ENCODE measurements at places on chromosomes 11 and 22.

GRCh38 chr11:64034411-64034811 is 1.3 kb upstream of the FLRT1 start:
- H3K27ac ChIP-seq = peak overlapping the region; percentile 14
- peak overlapping the region; percentile 14 for H3K4me3 ChIP-seq
- DNase-seq = no peak
- H3K27me3 ChIP-seq = peaks cover 24% of the 10 kb centered on the region
- peaks cover 3% of the 10 kb centered on the region for H3K4me1 ChIP-seq
- H3K36me3 ChIP-seq = peaks cover 6% of the 10 kb centered on the region

- H3K4me1 ChIP-seq = peaks cover 3% of the 10 kb centered on the region
- no peak for DNase-seq
- no peak overlapping the region for H3K4me3 ChIP-seq
- H3K27ac ChIP-seq = no peak overlapping the region
Observed at GRCh38 chr11:63791495-63792167, 21.6 kb upstream of the SPINDOC start.

DNA sequence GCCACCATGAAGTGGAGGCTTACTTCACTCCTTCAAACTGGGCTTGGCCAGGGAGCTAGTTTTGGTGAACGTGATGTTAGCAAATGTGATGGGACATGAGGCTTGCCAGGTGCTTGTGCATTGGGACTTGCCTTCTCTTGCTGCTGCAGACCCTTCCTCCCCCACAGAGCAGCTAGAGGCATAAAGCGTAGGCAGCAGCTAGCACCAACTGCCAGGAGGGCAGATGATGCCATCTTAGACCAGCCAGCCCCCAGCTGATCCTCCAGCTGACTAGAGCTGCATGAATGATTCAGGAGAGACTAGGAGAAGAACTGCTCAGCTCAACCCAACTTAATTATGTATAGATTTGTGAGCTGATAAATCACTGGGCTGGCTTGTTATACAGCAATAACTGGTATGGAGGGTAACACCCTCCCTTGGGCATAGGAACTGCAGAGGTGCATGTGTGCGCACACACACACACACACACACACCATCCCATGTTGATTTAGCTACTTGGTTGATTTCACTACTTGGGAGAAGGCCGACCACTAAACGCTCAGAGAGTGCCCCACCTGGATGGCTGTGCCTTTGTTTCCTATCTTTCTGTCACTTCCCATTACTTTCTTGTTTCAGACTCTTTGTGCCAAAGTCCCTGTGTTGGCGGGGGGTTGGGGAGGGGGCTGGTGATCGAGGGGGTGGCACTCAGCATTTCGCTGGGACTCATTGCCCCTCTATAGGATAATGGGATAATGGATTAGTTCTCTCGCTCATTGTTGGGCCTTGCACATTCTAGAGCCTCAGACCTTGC is 202.8 kb downstream of the ADAMTS15 start:
- no peak overlapping the region for H3K27ac ChIP-seq
- no peak overlapping the region for H3K4me3 ChIP-seq
- DNase-seq = no peak
- peaks cover 4% of the 10 kb centered on the region for H3K27me3 ChIP-seq
- no peaks in the 10 kb centered on the region for H3K4me1 ChIP-seq

GRCh38 chr22:32127904-32128303 is 31.2 kb downstream of the C22orf42 start:
- H3K27me3 ChIP-seq = no peaks in the 10 kb centered on the region
- H3K36me3 ChIP-seq = no peaks in the 10 kb centered on the region
- peak; percentile 22 for DNase-seq

GRCh38 chr11:115324581-115325432 is 179.4 kb downstream of the CADM1 start:
- H3K27ac ChIP-seq = no peak overlapping the region
- H3K4me1 ChIP-seq = peaks cover 2% of the 10 kb centered on the region
- H3K36me3 ChIP-seq = peaks cover 3% of the 10 kb centered on the region
- peak; percentile 17 for DNase-seq

GRCh38 chr22:49863931-49864330 is 10.3 kb downstream of the ZBED4 start:
- no peaks in the 10 kb centered on the region for H3K27me3 ChIP-seq
- peaks cover 2% of the 10 kb centered on the region for H3K4me1 ChIP-seq
- H3K36me3 ChIP-seq = peaks cover 28% of the 10 kb centered on the region
- H3K27ac ChIP-seq = no peak overlapping the region
- no peak overlapping the region for H3K4me3 ChIP-seq

DNA sequence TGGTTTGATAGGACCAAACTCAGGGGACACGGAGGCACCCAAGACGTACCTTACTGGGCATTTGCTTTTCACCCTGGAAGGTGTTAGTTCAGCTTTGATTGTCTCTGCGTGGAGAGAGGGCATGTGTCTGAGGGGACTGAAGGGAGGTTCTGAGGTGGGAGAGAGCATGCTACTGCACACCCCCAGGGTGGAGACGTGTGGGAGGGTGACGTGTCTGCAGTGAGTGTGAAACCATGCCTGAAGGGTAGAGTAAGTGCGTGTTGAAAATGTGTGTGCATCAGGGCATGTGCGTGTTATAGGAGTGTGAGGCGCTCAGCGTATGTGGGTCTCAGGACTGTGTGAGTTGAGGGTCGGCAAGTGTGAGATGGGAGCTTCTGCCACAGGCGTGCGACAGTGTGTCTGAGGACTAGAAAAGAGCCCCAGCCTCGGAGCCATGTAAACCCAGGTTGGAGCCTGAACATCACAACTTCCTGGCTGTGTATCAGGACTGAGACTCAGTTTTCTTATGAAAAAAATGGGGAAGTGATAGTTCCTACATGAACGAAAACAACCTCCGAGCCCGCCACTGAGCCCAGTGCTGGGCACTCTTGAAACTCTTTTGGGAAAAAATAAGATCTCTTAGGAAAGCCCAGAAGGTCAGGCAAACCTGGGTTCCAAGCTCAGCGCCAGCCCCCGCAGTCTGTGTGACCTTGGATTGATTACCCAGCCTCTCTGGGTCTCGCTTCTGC is 11.8 kb upstream of the KCNJ11 start:
- H3K36me3 ChIP-seq = no peaks in the 10 kb centered on the region
- peak overlapping the region; percentile 24 for H3K27ac ChIP-seq
- H3K4me1 ChIP-seq = no peaks in the 10 kb centered on the region

- DNase-seq = no peak
- H3K36me3 ChIP-seq = no peaks in the 10 kb centered on the region
- no peak overlapping the region for H3K27ac ChIP-seq
- H3K27me3 ChIP-seq = no peaks in the 10 kb centered on the region
- H3K4me1 ChIP-seq = no peaks in the 10 kb centered on the region
- H3K4me3 ChIP-seq = no peak overlapping the region
Observed at GRCh38 chr22:33438273-33438672, 380.1 kb upstream of the SYN3 start.

GRCh38 chr11:113090716-113091480 is 129.7 kb downstream of the NCAM1 start:
- no peaks in the 10 kb centered on the region for H3K36me3 ChIP-seq
- H3K27ac ChIP-seq = no peak overlapping the region
- no peak overlapping the region for H3K4me3 ChIP-seq
- H3K27me3 ChIP-seq = no peaks in the 10 kb centered on the region
- DNase-seq = no peak
- H3K4me1 ChIP-seq = no peaks in the 10 kb centered on the region

Measured in endothelial cell (in vitro differentiated cells).